ENCODE measurements at places on chromosomes 12 and 14. TPM values are rescaled to one million over a fixed set of nuclear protein-coding genes. Genes with fewer than 3 reads are reported as not detected.
A peak's percentile ranks its signal among the peaks of the same experiment; 100 is the strongest.

The ISM2 gene
- total RNA-seq, result 0.16 TPM

The GYS2 gene
- total RNA-seq, result not detected

The SAMD15 gene
- 7.8 TPM for total RNA-seq

The FAM222A gene
- 12.5 TPM for total RNA-seq

- DNase-seq, result no peak
- no peak overlapping the region for H3K27ac ChIP-seq
- H3K36me3 ChIP-seq, result no peaks in the 10 kb centered on the region
- H3K27me3 ChIP-seq, result no peaks in the 10 kb centered on the region
These were observed 85.6 kb upstream of the CCND2 start for GRCh38 chr12:4187916-4188315.

DNA sequence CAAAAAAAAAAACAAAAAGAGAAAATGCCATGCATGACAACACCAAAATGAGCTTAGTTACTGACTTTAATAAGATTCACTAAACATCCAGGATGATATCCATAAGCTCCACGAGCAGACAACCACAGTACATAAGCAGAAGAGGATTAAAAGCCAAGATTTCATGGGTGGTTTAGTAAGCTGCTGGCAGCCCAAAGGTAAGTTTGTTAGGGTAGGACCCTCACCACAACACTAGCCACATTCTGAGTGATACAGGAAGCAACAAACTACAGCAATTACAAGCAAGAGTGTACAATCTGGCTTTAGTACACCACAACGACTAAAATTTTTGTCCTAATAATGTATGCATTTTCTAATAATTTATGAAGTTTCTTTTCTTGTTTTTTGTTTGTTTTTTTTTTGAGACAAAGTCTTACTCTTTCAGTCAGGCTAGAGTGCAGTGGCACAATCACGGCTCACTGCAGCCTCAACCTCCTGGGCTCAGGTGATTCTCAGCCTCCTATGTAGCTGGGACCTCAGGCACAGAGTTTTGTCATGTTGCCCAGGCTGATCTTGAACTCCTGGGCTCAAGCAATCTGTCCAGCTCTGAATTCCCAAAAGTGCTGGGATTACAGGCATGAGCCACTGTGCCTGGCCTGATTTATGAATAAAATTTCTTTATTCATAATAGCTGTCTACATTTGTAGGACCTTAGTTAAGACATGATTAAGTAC lies 221.4 kb downstream of the MED13L start:
- H3K27me3 ChIP-seq, result no peaks in the 10 kb centered on the region
- no peak overlapping the region for H3K4me3 ChIP-seq
- DNase-seq, result no peak
- H3K36me3 ChIP-seq, result no peaks in the 10 kb centered on the region
- H3K4me1 ChIP-seq, result peaks cover 24% of the 10 kb centered on the region
- no peak overlapping the region for H3K27ac ChIP-seq

- DNase-seq, result no peak
- H3K27ac ChIP-seq, result no peak overlapping the region
- no peak overlapping the region for H3K4me3 ChIP-seq
- no peaks in the 10 kb centered on the region for H3K27me3 ChIP-seq
- peaks cover 10% of the 10 kb centered on the region for H3K36me3 ChIP-seq
These were observed 11.0 kb upstream of the ANKLE2 start for GRCh38 chr12:132772606-132773005.

DNA sequence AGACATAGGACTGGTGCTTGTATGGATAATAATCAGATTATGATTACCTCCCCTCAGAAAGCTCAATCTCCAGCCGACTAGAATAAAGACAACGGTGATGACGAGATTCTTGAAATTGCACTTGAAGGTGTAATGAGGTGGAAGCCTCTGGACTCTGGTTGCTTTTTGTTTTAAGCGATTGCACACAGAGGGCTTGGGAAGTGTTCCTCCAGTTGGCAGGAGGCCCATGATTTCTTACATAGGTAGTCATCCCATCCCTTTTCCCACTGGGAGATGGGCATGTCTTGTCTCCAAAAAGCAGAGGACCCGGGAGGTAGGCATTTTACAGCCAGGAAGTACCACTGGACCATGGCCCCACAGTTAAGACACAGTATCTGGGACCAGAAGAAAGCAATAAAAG lies 165.7 kb upstream of the FKBP4 start:
- no peak overlapping the region for H3K27ac ChIP-seq
- no peak overlapping the region for H3K4me3 ChIP-seq
- H3K4me1 ChIP-seq, result peaks cover 16% of the 10 kb centered on the region
- H3K27me3 ChIP-seq, result peaks cover 16% of the 10 kb centered on the region
- H3K36me3 ChIP-seq, result no peaks in the 10 kb centered on the region

GRCh38 chr12:99759444-99759843 lies 111.9 kb downstream of the GARIN6 start:
- no peaks in the 10 kb centered on the region for H3K4me1 ChIP-seq
- H3K27ac ChIP-seq, result no peak overlapping the region
- no peaks in the 10 kb centered on the region for H3K27me3 ChIP-seq
- H3K36me3 ChIP-seq, result no peaks in the 10 kb centered on the region
- H3K4me3 ChIP-seq, result no peak overlapping the region
- no peak for DNase-seq

- H3K4me3 ChIP-seq, result peak overlapping the region; percentile 96
- no peak for DNase-seq
- H3K36me3 ChIP-seq, result no peaks in the 10 kb centered on the region
- peak overlapping the region; percentile 84 for H3K27ac ChIP-seq
- H3K27me3 ChIP-seq, result no peaks in the 10 kb centered on the region
These were observed 618 bp downstream of the SEC23A start for GRCh38 chr14:39102265-39102968.

DNA sequence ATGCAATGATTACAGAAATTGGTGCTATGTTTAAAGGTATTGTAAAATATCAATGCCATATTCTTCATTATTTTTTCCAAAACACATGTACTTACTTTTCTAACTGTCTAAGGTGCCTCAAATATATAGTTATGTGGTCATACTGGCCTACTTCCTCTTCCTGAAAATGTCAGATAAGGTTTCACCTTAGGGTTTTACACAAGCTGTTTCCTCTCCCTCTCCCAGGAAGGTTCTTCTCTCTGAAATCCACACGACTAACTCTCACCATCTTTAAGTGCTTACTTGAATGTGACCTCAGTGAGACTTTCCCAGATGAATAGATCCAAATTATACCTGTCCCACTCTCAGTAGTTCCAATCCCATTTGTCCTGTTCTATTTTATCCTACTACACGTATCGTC lies 11.6 kb upstream of the CLEC4D start:
- DNase-seq, result no peak
- H3K27me3 ChIP-seq, result peaks cover 5% of the 10 kb centered on the region
- H3K27ac ChIP-seq, result no peak overlapping the region
- H3K36me3 ChIP-seq, result no peaks in the 10 kb centered on the region
- peaks cover under 1% of the 10 kb centered on the region for H3K4me1 ChIP-seq

- peak within 1 kb of the TSS; percentile 98 for H3K27ac ChIP-seq
- H3K4me1 ChIP-seq, result peaks cover 34% of the 10 kb centered on the region
- H3K4me3 ChIP-seq, result peak within 1 kb of the TSS; percentile 99
- H3K36me3 ChIP-seq, result peaks cover under 1% of the 10 kb centered on the region
These were observed at the start of gene NELL2 for GRCh38 chr12:44875954-44876543. NELL2 (minus strand) TSS chr12:44876315; CDS start chr12:44875869, 446 bp downstream.

DNA sequence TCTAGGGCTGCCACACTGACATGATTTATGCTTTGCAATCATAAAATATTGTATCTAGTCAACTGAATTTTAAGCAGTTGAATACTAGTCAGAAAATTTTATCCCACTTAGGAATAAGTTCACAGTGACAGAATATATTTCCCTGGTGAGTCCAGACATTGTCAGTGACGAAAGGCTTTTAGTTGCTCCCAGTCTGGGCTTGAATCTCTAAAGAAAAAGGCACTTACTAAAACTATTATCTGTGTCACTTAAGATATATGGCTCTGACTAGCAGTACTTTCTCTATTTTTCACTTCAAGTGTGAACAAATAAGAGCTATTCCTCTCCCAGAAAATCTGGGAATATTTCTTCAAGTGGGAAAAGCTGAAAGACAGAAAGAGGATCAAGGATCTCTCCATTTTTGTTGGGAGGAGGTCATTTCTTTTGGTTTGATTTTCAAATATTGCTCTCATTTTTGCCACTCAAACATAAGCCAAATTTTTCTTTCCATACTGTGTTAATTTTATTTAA lies 1262.3 kb upstream of the USP15 start:
- no peaks in the 10 kb centered on the region for H3K36me3 ChIP-seq
- no peak overlapping the region for H3K27ac ChIP-seq
- no peaks in the 10 kb centered on the region for H3K4me1 ChIP-seq
- no peak overlapping the region for H3K4me3 ChIP-seq

- H3K27me3 ChIP-seq, result no peaks in the 10 kb centered on the region
- peaks cover 10% of the 10 kb centered on the region for H3K4me1 ChIP-seq
- no peak overlapping the region for H3K4me3 ChIP-seq
- no peak for DNase-seq
- no peaks in the 10 kb centered on the region for H3K36me3 ChIP-seq
These were observed 53.6 kb upstream of the ARHGAP5 start for GRCh38 chr14:32023540-32023939.

GRCh38 chr14:65482757-65483438 lies 70.4 kb downstream of the FUT8 start:
- no peak overlapping the region for H3K4me3 ChIP-seq
- no peak for DNase-seq
- peaks cover 51% of the 10 kb centered on the region for H3K4me1 ChIP-seq

- H3K4me1 ChIP-seq, result no peaks in the 10 kb centered on the region
- no peaks in the 10 kb centered on the region for H3K36me3 ChIP-seq
- no peaks in the 10 kb centered on the region for H3K27me3 ChIP-seq
- DNase-seq, result no peak
- H3K27ac ChIP-seq, result no peak overlapping the region
- no peak overlapping the region for H3K4me3 ChIP-seq
These were observed 177.5 kb downstream of the SSPN start for GRCh38 chr12:26372866-26373265.

DNA sequence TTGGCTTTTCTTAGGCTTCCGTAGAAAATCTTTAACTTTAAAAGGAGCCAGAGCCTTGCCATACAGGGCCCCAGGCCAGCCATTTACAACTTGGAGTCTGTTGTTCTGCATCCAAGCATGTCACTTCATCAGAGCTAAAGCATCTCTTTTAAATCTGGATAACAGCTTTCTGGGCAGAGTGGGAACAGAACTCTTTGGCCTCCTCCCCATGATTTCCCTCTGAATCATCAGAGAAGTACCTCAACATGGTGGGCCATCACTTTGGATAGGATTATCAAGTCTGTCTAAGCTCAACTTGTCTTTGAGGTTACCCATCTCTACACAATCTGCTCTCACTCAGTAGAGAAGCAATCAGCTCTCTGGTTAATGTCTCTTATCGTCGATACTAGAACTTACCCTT lies 170.9 kb downstream of the SLC6A15 start:
- H3K27ac ChIP-seq, result no peak overlapping the region
- no peaks in the 10 kb centered on the region for H3K27me3 ChIP-seq
- DNase-seq, result no peak
- H3K4me3 ChIP-seq, result no peak overlapping the region
- H3K4me1 ChIP-seq, result no peaks in the 10 kb centered on the region

Measured in neural crest cell (in vitro differentiated cells).